ENCODE measurements at places on chromosomes 5 and 9.

GRCh38 chr9:125631391-125632085 is 75.5 kb downstream of the MAPKAP1 start:
- DNase-seq: peak; percentile 58

- DNase-seq: no peak
These were observed 284.5 kb upstream of the VLDLR start for GRCh38 chr9:2337131-2337530.

- DNase-seq: no peak
These were observed 6.6 kb downstream of the ISL1 start for GRCh38 chr5:51389577-51390463.

DNA sequence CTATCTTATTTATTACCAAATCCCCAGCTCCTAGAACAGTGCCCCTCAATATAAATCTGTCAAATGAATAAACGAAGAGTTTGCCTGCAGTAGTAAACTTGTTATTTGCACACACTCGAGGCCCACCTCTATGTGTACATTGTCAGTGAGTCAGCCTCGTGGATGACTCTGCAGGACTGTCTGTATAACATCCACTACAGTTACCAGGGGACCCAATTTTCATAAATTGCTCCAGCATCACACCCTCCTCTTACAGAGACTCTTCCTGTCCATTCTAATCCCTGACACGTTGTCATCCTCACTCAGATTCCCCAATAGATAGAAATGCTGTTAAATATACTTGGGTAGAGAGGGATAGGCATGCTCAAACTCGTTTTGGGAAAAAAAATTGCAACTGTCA is 478.5 kb downstream of the RAB3C start:
- DNase-seq: no peak

GRCh38 chr9:27717991-27718390 is 144.7 kb upstream of the C9orf72 start:
- no peak for DNase-seq

GRCh38 chr9:38181866-38182265 is 112.8 kb upstream of the SHB start:
- no peak for DNase-seq

- no peak for DNase-seq
These were observed 1009.5 kb upstream of the WWC1 start for GRCh38 chr5:167281925-167282324.

GRCh38 chr5:159645179-159645846 is 271.0 kb upstream of the ADRA1B start:
- DNase-seq: no peak

GRCh38 chr5:76704131-76704663 is 11.7 kb upstream of the F2R start:
- no peak for DNase-seq

DNA sequence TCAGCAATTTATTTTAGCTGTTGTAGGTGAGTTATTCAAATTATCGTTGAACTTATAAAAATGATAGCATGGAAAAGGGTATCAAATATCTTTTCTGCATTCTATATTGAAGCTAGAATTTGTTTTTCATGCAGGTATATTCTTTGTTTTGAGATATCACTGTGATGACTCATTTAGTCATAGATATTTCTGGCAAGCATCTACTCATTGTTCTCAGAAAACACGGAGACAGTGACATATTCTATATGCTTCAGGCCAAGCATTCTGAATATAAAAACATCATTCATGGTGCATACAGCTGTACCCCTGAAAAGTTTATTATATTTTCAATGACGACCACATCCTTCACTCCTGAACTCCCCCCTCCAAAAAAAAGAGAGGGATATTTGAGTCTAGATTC is 150.3 kb upstream of the GRIA1 start:
- no peak for DNase-seq

DNA sequence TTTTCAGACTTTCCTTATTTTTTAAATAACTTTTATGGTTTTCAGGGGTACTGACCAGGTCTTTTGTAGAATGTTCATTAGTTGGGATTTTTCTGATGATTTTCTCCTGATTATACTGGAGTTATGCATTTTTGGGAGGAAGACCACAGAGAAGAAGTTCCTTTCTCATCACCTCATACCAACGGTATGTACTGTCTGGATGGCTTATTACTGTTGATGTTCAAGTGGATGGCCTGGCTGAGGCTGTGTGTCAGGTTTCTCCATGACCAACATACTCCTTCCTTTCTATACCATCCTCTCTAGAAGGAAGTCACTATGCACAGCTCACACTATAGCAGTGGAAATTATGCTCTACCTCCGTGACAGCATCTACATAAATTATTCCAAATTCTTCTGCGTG is 71.1 kb upstream of the NR3C1 start:
- no peak for DNase-seq

DNA sequence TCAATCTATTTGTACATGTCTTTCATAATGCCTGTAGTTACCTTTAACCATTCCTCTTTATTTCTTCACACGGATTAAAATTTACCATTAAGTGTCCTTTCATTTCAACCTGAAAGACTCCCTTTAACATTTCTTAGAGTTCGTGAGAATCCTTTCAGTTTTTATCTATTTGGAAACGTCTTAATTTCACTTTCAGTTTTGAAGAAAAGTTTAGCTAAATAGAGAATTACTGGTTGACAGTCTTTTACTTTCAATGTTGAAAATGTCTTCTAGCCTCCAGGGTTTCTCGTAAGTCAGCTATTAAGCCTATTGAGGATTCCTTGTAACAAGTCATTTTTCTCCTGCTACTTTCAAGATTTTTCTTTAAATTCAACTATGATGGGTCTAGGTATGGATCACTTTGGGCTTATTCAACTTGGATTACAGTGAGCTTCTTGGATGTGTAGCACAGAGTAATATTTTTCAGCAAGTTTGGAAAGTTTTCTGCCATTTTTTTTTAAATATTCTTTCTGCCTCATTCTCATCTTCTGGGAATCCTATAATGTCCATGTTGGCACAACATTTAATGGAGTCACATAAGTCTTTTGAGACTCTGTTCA is 48.5 kb downstream of the RFX3 start:
- no peak for DNase-seq

DNA sequence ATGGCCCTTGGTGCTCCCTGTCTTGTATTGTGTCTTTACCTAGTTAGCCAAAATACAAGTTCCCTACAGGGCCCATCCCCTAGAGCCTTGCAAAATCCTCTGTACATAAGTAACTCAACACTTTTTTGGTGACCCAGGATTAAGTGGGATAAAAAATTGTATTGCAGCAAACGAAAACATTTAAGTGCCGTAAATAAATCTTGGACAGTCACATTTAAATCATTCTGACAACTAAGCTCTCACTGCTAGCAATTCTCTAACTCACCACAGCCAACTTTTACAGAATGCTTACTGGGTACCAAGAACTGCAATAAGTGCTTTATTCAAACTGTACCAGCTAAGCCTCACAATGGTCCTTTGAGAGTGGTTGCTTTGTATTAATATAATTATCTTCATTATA is 56.6 kb downstream of the GNAQ start:
- peak; percentile 35 for DNase-seq

- DNase-seq: peak; percentile 55
These were observed 217.5 kb upstream of the OTULINL start for GRCh38 chr5:14364096-14364495.

GRCh38 chr9:69573651-69574050 is 98.5 kb downstream of the APBA1 start:
- DNase-seq: peak; percentile 71

- peak; percentile 17 for DNase-seq
These were observed 466.3 kb downstream of the GADD45G start for GRCh38 chr9:90070931-90071660.

DNA sequence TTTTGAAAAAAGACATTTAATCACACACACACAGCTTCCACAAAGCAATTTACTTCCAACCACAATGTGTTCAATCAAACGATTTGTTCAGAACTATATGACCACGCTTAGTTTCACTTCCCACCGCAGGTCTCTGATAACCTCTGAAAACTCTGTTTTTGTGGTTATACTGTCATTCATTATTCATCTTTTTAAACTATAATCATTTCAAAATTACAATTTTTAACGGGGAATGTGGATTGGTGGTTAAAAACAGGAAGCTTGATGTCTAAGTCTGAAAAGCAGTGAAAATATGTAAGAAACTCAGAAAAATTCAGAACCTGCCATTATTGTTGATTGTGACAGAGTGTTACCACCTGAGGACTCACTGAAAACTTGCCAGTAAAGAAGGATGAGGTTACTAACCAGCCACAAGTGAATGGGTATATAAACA is 12.7 kb upstream of the TMEM174 start:
- DNase-seq: no peak

DNA sequence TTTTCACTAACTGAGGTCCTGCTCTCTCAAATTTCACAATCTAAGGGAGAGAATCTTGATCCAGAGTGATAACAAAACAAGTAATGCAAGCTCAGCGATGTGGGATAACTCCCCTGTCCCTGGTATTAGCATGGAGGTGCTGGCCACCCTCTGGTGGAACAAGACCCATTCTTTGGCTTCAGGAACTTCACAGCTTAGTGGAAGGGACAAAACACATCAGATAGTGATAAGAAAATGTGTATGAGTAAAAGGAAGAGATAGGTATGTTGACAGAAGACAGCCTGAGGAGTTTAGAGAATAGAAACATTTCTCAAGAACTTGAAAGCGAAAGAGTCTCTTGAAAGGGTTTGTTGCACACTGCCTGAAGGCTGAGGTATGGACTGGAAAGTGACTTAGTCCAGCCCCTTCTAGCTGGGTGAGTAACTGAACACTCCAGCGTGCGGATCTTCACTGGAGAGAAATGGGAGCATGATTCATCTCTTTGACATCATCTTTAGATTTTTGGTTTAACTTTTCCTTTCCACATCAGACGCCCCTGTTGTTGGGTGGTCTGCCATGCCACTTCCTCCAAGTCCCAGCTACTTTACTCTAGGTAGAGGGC is 25.4 kb upstream of the ZSWIM6 start:
- DNase-seq: no peak

GRCh38 chr5:169648725-169649310 is 11.7 kb downstream of the DOCK2 start:
- DNase-seq: no peak

DNA sequence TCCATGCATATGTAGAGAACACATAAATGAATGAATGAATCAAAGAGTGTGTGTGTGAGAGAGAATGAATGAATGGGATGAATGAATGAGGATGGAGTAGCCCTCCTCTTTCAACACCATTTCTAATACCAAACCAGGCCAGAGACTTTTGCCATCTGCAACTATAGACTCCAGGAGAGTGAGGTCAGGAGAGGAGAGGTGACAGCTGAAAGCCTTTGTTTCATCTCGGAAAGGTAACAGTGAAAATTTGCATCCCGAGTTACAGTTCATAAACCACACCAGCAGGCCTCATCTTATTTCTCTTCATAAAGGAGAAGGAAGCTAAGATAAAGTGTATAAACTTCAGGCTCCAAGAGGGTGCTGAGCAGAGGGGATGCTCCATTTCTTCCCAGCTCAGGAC is 255.3 kb upstream of the KLF4 start:
- no peak for DNase-seq

- no peak for DNase-seq
These were observed 2.5 kb downstream of the NHP2 start for GRCh38 chr5:178150977-178151734.

DNA sequence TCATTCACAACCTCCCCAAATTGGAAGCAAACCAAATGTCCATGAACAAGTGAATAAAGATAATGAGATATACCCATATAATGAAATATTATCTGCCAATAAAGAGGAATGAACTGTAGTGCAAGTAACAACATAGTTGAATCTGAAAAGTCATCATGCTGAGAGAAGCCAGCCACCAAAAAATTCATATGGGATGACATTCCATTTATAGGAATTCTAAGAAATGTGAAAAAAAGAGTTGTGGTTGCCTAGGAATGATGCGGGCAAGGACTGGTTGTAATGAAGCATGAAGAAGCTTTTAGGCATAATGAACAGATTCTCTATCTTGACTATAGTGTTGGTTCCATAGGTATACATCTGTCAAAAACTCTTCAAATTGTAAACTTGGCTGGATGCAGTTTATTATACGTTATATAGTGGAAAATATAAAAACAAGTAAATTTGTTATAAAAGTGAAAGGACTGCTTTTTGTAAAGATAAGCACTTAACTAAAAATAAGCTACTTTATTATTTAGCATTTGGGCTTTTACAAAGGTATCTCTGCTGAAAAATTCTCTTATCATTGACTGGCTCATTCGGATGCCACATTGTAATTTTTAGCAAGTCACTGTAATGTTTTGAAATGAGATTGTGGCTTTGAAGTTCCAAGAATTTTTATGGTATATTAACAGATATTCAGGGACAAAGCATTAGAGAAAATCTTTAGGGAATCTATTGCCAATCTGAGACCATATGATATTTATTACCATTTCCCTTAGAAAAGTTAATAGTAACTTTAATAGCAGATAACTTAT is 21.2 kb upstream of the TTC23L start:
- no peak for DNase-seq

DNA sequence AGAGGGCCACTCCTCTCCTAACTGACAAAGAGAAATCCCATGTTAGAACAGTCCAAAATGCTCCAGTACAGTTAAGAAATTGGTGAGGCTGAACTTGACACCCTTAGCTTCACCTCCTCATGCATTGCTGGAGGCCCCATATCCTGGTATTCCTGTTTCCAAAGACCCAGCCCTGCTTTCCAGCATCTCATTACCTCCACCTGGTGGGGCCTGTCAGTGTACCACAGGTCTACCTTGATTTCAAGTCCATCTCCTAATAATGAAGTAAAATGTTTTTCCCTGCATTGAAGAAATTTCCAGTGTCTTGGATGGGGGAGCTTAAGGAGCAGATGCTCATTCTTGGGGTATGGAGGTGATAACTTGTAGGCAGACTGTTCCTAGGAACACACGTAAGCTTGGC is 70.6 kb upstream of the S1PR3 start:
- DNase-seq: no peak

DNA sequence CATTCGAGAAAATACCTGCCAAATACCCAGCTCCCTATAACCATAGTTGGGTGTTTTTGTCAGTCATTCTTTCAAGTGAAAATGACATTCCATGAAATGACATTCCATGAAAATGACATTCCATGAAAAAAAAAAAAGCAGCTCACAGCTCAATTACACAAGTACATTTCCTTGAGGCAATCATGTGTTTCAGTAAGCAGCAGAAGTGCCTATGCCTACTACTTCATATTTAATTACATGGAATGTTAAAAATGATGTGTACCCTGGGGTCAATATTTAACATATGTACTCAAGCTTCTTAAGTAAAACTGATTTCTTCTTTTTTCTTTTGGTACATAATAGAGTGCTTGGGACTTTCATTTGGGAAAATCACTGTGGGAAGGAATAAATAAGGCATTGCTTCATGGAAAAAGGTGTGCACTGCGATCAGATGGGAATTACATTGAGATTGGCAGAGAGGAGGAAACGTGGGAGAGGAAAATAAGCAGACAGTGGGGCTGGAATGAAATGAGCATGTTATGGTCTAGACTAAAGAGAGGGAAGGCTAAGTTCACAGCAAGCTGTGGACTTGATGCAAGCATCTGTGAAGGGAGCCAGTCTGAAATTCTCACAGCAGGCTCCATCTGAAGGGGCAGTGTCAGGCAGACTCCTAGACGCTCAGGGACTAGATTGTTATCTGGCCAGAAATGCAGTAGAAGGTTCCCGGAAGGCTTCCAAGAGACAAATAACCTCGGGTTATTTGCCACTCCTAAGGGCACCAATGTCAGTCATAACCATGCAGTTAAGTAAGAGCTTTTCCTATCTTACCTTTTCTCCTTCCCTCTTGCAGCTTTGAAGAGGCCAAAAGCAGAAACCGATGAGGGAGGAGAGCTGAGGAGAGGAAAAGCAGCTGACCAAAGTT is 15.2 kb upstream of the SPATA9 start:
- no peak for DNase-seq

GRCh38 chr5:142769251-142769792 is 855 bp upstream of the ARHGAP26 start:
- DNase-seq: no peak

- no peak for DNase-seq
These were observed 327.5 kb downstream of the CHSY3 start for GRCh38 chr5:130231786-130232185.

GRCh38 chr5:170639221-170639925 is 135.6 kb downstream of the KCNIP1 start:
- no peak for DNase-seq

All from A673 (cell line).